ENCODE measurements at places on chromosomes 11 and 22.

DNA sequence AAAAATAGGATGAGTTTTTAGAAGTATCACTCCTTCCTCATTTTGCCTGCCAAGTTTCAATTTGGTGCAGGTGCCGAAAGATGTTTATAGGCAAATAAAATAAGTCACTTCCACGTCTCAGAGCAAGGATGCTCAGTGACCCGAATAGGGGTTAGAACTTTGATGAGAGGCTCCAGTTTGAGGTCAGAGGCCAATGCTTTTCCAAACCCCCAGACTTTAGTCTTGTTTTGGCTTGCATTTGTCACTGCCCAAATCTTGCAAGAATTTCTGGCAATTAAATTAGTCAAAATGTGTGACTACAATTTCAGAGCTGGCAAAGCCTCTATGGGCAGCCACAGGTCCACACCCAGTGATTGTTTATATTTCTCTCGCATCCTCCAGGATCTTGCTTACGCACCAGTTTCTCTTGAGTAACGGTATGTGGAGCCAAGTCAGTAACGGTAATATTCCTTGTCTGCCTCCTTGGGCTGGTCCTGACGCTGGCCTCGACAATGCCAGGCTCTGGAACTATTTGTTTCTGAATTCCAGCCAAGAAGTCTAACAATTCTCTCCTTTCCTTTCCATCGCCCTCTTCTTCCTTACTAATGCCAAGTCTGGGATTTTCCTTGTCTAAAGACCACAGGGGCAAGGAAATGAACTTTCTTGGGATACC, 9.9 kb upstream of the NUP160 start:
- no peak for DNase-seq

DNA sequence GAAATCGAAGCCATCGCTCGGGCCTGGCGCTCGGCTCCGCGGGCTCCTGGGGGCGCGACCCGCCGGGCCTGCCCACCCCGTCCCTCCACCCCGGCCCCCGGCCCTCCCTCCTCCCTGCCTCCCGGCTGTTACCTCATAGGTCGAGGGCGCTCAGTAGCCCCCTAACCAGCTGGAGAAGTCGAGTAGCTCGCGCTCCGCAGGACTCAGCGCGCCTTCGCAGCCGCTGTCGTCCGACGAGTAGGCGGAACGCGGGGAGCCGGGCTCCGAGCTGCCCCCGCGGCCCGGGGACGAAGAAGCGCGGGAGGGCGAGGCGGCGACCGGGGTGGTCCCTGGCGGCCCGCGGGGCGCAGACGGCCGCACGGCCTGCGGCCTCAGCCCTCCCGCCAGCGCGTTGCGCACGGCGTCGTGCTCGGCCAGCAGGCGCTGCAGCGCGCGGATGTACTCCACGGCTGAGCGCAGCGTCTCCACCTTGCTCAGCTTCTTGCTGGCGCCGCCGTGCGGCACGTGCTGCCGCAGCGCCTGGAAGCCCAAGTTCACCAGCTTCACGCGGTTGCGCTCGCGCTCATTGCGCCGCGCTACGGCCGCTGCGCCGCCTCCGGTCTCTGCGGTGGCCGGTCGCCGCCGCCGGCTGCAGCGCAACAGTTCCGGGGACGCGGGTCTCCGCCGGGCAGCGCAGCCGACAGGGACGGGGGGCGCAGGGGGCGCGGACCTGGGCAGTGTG, 627 bp downstream of the ASCL2 start:
- no peak for DNase-seq

DNA sequence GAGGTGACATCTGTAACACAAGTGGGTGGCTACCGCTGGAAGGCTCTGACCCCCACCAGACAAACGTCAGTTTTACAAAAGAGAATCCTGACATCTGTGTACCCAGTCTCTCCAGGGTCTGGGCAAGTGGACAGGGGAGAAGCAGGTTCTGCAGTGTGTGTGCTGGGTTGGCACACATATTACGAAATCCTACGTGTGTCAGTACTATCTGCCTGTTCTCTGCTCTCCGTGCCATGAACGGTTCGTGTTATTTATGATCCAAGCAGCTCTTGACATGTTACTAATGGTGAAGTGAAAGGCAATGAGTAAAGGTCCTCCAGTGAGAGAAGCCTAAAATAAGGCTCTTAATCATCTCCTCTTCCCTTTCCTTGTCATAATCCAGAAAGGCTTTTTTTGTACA, 201.5 kb upstream of the MTMR2 start:
- no peak for DNase-seq

- no peak for DNase-seq
These were observed 51.0 kb upstream of the BARX2 start for GRCh38 chr11:129324533-129325175.

GRCh38 chr11:5317292-5317691, 6.8 kb downstream of the OR51B2 start:
- DNase-seq, result no peak

DNA sequence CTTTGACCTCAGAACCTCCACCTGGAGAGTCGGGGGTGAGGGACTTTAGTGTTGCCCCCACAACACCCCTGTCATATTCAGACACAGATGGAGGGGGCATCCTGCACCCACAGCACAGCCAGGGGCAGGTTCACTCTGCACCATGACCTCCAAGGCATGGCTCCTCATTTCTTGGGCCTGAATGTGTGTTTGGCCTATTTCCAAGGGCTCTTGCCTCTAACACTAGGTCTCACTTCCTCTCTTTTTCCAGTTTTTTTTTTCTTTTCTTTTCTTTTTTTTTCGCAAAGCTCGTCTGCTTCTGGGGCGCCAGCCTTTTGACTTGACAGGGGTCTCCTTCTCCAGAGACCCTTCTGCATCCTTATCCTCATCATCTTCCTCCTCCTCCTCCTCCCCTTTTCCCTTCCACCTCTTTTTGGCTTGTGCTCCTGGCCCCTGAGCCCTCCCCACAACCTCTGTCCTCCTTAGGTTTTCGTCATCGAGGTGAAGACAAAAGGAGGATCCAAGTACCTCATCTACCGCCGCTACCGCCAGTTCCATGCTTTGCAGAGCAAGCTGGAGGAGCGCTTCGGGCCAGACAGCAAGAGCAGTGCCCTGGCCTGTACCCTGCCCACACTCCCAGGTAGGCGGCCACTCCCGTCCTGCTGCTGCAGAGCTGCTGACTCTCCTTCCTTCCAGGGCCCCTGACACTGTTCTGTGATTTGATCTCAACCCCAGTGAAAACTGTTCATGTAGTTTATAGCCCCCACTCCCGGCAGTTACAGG, 3.8 kb downstream of the NCF4 start:
- DNase-seq, result no peak

DNA sequence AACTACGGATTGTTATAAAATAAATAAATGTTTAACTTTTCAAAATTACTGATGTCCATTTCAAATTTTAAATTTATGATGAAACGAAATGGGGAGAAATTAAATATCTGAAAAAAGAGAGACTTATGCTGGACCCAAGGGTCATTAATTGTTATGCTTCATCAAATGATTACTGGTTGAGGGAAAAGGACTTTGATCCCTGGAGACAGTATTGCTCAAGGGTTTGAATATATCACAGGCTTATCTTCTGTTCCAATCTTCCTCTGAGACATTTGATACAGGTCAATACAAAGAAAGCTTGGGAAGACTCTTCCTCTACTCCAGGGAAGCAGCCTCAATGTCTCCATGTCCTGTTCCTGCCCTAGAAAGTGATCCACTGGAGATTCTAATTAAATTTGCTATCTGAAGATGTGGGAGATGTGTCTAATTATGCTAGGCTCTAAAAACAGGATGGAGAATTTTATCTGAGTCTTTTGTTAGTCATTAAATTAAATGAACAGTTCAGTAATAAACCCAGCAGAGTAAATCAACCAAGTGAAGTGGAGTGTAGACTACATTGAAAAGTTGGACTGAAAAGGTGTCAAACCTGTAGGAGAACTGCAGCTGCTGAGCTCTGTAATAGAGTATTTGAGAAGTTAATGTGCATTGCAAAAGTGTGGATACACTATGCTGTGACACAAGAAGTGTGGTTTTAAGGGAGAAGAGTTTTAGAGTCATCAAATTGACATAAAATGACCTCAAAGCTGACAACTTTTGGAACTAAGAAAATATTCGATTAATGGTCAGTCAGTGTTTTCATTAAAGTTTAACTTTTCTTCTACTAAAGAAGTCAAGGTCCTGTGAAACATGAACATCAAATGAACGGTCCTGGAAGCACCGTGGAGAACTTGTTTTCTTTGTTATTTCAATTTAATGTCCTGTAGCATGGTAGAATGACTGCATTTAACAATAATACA, 623.7 kb upstream of the CCDC90B start:
- DNase-seq, result no peak

DNA sequence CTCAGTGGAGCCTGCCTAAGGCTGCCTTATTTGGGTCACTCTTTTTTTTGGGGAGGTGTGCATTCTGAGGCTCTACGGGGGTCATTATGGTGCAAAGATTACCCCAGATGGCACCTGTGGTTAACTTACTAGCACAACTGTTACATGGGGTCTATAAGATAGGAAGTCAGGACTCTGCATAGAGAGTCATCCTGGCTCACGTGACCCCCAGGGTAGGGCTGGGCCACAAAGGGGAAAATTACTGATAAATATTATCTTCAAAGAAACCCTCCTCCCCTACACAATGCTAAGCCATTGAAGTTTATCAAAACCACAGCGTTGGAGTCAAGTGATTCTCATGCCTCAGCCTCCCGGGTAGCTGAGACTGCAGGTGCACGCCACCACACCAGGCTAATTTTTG, 397.1 kb downstream of the MN1 start:
- no peak for DNase-seq

GRCh38 chr11:57150454-57150917, 31.3 kb upstream of the LRRC55 start:
- no peak for DNase-seq

GRCh38 chr22:28983788-28984441, 77.7 kb downstream of the C22orf31 start:
- DNase-seq, result no peak

DNA sequence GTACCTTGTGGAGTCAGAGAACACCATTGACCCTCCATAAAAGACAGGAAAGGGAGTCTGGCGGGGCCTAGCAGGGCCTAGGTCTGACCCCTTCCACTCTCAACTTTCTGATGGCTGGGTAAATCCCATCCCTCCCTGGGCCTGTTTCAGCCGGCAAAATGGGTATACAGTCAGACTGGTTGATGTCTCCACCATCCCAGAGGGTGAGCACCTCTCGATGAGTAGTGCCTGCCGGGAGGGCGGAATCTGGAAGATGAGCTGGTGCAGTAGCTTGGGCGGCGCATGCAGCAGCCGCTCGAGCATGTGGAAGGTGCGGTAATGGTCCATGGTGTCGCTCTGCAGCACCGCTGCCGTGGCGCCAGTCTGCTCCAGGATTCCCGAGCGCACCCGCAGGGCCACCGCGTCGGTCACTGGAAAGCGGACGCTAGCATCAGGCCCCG, 528 bp downstream of the FIBP start:
- no peak for DNase-seq

- DNase-seq, result no peak
These were observed 44.2 kb upstream of the SMTN start for GRCh38 chr22:31036671-31037550.

DNA sequence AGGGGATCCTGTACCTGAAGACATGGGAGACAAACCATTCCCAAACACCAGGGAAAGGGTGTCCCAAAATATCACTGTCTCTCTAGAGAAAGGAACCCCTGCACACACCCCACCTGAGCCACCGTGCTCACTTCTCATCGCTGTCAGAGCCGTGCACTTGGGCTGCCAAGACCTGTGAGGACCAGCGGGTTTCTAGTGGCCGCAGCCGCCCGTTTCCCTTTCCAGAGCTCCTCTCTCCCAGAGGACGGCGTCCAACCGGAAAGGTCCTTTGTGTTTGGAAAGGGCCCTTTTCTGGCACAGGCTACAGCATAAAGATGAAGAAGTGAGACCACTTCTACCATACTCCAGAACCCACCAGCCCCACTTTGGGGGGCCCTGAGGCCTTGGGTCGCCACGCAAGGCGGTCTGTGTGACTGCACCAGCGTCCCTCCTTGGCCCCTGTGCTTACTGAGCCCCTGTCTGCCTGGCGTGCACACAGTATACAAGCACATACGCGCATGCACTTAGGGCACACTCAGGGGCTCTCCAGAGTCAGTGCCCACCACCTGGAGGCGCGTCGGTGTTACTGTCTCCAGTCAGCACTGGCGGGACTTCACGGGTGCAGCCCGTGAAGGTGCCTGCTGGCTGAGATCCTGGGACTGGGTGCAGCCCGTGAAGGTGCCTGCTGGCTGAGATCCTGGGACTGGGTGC, 381.8 kb downstream of the TBC1D22A start:
- no peak for DNase-seq

- DNase-seq, result no peak
These were observed 531 bp downstream of the PIM3 start for GRCh38 chr22:49961005-49961600.

DNA sequence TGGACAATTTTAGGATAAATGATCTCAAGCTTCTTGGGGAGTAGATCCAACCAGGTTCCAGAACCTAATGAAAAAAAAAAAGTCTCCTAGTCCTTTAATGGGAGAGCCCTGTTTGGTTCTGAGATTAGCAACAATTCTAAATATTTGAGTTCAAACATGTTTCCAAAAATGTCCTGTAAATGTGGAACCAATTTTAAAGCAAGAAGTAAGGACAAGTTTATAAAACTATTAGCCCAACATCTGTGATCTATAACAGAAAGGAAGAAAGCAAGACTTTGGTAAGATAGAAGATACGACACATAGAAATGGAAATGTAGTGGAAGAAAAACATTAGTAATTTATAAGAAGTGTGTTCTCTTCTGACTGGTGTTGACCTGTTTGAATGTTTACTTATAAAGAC, 79.7 kb upstream of the SLC5A12 start:
- DNase-seq, result no peak

GRCh38 chr11:75554258-75555022, 7.6 kb upstream of the SERPINH1 start:
- DNase-seq, result no peak

DNA sequence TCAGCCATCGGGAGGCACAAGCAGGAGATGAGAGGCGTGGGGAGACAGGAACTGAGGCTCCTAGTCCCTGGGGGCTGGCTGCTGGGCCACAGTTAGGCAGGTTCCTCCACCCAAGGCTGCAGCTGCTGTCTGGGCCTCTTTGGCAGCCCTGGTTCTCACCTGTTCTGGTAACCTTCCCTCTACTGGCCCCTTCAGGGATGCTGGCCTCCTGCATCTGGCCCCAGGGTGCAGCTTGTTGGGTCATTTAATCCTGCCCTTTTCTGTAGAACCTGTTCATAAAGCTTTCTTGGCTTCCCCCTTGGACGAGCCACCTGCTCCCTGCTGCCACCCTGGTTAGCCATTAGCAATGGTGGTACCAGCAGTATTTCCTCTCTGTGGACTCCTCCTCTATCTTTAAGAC, 5.5 kb downstream of the USH1C start:
- no peak for DNase-seq

- no peak for DNase-seq
These were observed 57.8 kb downstream of the CTNND1 start for GRCh38 chr11:57819252-57819979.

Data from glomerular endothelial cell (primary cell).